ENCODE measurements at places on chromosomes 2 and 18.
A peak's percentile ranks its signal among the peaks of the same experiment; 100 is the strongest.

GRCh38 chr2:203748331-203749126, 42.1 kb downstream of the CD28 start:
- no peak for DNase-seq

DNA sequence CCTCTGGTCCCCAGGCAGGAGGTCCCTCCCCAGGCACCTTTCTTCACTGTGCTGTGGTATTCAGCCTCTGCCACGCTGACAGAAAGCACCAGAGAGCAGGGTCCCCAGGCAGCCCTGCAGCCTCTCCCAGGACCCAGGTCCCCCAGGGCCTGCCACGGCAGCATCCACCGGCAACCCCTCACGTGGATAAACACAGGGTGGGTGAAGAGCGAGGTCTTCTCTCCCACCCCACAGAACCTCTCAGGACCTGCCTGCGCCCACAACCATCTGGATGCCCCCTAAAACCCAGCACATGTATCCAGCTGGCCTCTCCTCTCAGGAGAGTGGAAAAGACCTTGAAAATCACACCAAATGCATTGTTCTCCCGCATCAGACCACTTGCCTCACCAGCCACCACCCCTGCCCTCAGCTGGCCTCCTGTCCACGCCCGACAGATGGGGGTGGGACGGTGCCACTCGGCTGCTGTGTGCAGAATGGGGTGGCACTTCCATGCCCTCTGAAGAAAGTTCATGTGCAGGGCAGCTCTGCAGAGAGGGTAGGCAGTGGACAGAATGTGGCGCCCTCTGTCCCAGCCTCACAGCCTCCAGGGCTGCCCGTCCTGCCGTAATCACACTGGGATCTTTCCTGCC, 4.0 kb upstream of the CROCC2 start:
- no peak for DNase-seq

GRCh38 chr2:20674974-20675679, 8.2 kb downstream of the GDF7 start:
- DNase-seq: no peak

GRCh38 chr2:217680381-217680780, 322.4 kb downstream of the TNS1 start:
- no peak for DNase-seq

DNA sequence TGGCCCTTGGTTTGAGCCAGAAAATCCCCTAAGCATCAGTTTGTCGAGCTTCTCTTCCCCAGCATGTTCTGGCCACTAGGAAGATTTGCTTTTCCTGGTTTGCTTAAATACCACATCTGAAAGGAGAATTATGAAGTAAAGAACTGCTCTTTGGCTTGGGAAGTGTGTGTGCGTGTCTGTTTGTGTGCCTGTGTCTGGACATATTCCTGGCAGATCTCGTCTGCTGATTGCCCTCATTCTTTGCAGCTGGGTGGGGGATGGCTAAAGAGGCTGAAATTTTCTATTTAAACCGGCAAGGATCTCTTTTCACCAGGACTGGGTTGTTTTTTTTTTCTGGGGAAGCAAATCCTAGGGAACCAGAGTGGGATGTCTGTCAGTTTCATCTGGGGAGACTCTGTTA, 57.3 kb upstream of the MBOAT2 start:
- DNase-seq: no peak

- no peak for DNase-seq
Observed at GRCh38 chr2:71459084-71459431, 5.7 kb downstream of the DYSF start.

DNA sequence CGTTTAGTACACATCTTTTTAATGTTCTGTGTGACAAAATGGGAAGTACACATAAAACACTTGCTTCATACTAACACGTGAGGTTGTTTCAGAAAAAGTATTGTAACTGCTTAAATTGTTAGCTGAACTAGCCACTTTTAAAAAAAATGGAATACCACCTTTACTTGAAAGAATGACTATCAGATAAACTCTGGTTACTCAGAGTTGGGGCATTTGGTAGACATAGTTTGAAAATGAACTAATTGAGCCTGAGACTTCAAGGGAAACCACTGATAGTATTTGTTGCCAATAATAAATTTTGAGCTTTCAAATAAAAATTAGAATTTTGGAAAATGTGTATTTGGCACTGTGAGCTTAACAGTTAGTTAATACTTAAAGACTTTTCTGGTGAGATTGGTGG, 103.0 kb upstream of the FBXO11 start:
- DNase-seq: no peak

- peak; percentile 59 for DNase-seq
Observed at GRCh38 chr2:234951664-234952269, at the start of gene SH3BP4. TSS of gene SH3BP4 (plus strand) at chr2:234952017. CDS start at chr2:235035003, 82,986 bp downstream.

- DNase-seq: no peak
Observed at GRCh38 chr18:31042406-31043181, at the start of gene DSC3. TSS of gene DSC3 (minus strand) at chr18:31042742. CDS start at chr18:31042660, 82 bp downstream.

GRCh38 chr2:16722126-16722525, 56.5 kb upstream of the CYRIA start:
- no peak for DNase-seq

DNA sequence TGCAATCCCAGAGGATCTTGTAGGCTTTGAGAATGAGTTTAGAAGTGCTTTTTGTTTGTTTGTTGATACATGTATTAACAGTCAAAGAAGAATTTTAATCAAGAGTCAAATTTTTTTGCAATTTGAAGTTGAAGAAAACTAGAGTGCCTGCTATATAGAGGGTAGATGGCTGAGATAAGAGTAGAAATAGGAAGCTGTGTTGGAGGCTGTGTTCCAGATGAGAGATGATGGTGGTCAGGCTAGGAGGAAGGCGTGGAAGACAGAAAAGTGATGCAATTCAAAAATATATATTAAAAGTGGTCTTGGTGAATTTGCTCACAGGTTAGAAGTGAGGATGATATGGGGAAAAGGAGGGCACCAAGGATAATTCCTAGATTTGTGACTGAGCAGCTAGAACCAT, 978.3 kb downstream of the BCL11A start:
- no peak for DNase-seq

- no peak for DNase-seq
Observed at GRCh38 chr2:239584986-239585385, 184.2 kb upstream of the HDAC4 start.

GRCh38 chr2:119760237-119760955, 674 bp downstream of the PTPN4 start:
- DNase-seq: peak; percentile 35

GRCh38 chr2:12412898-12413305, 303.8 kb upstream of the TRIB2 start:
- DNase-seq: no peak

- no peak for DNase-seq
Observed at GRCh38 chr18:45567123-45567522, 48.2 kb upstream of the SLC14A2 start.

- no peak for DNase-seq
Observed at GRCh38 chr2:161423421-161424393, 7.6 kb downstream of the TBR1 start.

- DNase-seq: no peak
Observed at GRCh38 chr2:152598975-152599759, 118.1 kb downstream of the PRPF40A start.

- no peak for DNase-seq
Observed at GRCh38 chr2:96642564-96643360, at the start of gene FER1L5. TSS of gene FER1L5 (plus strand) at chr2:96642764. CDS start at chr2:96642837, 73 bp downstream.

GRCh38 chr2:175690113-175690837, 311.8 kb downstream of the LNPK start:
- DNase-seq: peak; percentile 9

GRCh38 chr2:233829193-233830110, 24.9 kb downstream of the HJURP start:
- no peak for DNase-seq

GRCh38 chr2:236172255-236173035, 4.3 kb upstream of the GBX2 start:
- no peak for DNase-seq

DNA sequence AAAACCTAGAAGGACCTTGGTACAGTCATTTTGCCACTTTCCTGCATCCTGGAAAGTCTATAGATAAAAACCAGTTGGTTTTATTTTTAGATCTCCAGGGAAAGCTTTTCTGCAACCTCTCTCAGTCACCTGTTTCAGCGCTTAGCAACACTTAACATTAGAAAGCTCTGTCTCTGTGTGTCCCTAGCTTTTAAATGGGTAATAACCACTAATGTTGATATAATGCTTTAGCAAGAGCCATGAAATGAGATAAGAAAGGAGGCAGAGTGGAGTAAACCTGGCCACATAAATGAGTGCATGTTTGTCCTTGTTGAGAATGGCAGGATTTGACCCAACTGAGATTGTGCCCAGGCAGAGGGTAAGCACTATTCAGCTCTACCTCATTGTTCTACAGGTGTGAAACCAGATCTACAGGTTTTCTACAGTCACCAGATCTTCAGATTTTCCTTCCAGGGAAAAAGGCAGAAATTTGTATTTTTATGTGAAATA, 44.8 kb downstream of the MARCHF4 start:
- no peak for DNase-seq

DNA sequence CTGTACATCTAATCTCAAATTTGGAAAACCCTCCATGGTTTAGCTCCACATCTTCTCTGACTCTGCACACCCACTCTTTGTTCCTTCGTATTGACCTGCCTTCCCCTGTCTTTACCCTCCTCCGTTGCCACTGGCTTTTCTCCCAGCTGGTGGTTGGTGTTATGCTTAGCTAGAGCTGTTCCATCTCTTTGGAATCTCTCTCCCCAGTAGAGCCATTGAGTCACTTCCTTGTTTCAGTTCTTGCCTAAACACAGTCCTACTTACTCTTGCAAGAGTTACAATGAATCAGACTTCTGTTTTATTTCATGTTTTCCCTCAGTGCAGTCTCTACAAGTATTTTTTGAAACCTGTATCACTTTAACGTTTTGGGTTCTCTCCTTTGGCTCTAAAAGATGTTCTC, 263.9 kb downstream of the LTBP1 start:
- DNase-seq: no peak

- DNase-seq: no peak
Observed at GRCh38 chr2:147824620-147825019, 20.2 kb upstream of the ACVR2A start.

DNA sequence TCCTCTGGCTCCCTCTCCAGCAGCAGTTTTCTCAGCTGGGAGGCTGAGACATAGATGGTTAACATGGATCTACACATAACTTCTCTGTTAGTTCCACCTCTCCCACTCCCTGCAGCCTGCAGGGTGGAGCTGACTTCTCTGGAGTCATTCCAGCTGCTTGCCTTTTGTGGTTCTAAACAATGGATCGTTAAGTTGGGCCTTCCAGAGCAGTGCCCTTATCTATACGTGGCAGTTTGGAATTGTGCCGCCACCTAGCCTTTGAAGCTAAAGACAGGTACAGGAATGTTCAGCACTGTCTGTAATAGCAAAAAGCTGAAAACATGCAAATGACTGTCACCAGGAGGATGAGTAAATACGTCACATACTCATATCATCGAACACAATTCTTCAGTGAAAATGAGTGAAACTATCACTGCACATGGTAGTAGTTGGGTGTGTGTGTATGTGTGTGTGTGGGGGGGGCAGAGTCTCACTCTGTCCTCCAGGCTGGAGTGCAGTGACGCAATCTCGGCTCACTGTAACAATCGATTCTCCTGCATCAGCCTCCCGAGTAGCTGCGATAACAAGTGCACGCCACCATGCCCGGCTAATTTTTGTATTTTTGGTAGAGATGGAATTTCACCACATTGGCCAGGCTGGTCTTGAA, 50.3 kb downstream of the SH2D6 start:
- DNase-seq: no peak

DNA sequence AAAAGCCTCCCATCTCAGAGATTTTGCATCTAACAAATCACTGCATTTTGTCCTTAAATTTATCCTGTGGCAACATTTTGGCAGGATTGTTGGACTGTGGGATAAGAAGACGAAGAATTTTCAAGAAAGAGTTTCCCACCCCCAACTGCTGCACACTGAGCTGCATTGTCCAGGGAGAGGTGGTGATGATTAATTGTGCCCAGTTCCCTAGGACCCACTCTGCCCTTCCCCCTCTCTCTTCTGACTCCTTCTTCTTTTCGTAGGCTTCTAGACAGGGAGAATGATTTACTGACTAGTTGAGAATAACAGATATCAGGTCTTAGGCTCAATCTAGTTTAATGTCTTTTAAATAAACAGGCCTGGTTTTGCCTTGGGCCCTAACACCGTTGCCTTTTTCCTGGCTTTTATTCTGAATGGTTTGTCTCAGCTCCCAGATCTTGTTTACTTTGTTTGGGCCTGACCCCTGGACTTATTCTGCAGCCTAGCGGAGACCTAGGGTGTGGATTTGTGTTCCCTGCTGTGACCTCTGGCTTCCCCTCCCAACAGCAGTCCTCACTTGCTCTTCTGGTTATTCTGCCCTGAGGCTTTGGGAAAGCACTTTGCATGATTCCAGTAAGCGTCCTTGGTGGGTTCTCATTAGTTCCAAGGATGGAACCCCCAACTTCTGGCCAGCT, 233.3 kb downstream of the INSIG2 start:
- no peak for DNase-seq

GRCh38 chr2:29123617-29124349, 8.6 kb downstream of the CLIP4 start:
- DNase-seq: no peak

DNA sequence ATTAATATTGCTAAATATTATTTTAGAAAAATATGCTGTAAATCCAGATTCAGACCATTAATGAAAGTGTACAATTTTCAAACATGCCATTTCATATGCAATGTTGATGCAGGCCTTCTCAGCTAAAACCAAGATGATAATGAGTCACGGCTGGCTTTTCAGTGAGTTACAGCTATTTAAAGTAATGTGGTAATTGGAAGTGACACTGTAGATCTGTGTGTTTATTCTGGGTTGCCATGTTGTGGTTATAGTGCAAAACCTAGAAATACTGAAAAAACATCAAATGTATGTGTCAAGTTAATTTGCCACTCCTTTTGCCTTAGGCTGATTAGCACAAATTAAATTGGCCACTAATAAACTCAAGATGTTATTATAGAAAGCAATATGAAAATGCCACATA, 506.6 kb downstream of the ERBB4 start:
- DNase-seq: no peak

DNA sequence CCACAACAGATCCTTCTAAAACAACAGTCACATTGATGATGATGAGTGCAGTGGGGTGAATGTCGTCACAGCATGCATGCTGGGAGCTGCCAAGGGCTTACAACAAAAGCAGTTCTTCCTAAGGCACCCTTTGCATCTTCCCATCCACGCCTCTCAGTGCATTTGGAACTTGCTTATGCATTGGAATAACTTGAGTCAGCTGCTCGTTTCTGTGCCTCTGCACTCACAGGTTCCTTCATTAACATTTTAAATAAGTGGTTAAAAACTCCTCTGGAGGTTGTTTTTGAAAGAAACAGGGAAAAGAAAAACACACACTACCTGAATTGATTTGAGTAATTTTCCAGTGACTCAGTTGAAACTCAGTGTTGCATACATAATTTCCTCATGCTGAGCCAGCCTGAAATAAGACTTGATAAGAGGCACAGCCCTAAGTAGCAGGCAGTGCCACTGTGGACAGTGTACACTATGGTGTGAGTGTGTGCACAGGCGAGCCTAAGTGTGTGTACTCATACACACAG, 46.8 kb upstream of the TRIM43B start:
- DNase-seq: no peak

GRCh38 chr2:85854897-85855296, 33.9 kb downstream of the ST3GAL5 start:
- no peak for DNase-seq

GRCh38 chr2:2696733-2697455, 365.8 kb upstream of the MYT1L start:
- DNase-seq: no peak

Measured in NCI-H2171 (cell line).